ENCODE measurements at places on chromosomes 13 and 19.

GRCh38 chr19:34428549-34429285 is 536 bp downstream of the UBA2 start:
- DNase-seq, result peak; percentile 35

DNA sequence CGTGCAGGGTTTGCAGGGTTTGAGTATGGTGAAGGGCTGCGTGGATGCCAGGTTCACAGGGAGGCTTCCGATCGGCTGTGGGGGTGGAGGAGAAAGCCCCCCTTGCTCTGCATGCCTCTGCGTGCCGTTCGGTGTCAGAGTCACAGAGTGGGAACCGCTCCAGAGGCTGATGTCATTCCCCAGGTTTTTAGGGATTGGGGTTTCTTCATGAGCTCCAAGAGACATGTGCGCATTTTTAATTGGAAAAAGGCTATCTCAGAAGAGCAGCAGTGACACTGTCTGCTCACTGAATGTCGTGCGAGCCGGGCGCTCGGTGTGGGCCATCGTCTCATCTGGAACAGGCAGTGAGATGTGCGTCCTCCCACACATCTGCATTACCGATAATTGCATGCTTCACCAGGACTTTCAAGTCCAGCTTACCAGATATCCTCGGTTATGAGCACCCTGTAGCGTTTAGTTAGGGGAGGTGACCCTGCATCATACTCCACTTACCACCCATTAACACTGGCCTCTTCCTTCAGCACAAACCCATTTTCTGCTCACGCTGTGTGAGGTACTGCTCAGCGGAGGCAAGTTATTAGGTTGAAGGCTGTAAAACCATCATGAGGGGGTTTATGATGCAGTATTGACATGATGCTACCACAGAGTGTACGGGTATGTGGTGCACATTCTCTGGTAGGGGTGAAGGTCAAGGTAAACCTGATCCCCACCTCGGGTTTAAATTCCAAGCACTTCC is 1.7 kb downstream of the MCF2L start:
- DNase-seq, result peak; percentile 64

DNA sequence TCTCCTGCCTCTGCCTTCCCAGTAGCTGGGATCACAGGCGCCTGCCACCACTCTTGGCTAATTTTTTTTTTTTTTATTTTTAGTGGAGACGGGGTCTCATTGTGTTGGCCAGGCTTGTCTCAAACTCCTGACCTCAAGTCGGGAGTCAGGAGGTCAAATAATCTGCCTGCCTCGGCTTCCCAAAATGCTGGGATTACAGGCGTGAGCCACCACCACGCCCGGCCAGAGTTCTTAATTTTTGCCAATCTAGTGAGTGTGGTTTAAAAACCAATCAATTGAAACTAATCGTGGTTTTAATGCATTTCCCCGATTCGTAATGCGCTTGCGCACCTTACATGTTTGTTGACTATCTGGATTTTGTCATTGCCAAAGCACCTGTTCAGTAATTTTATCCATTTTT is 37.0 kb downstream of the SKA3 start:
- no peak for DNase-seq

- DNase-seq, result no peak
Observed at GRCh38 chr19:10004617-10005016, 5.7 kb downstream of the COL5A3 start.

DNA sequence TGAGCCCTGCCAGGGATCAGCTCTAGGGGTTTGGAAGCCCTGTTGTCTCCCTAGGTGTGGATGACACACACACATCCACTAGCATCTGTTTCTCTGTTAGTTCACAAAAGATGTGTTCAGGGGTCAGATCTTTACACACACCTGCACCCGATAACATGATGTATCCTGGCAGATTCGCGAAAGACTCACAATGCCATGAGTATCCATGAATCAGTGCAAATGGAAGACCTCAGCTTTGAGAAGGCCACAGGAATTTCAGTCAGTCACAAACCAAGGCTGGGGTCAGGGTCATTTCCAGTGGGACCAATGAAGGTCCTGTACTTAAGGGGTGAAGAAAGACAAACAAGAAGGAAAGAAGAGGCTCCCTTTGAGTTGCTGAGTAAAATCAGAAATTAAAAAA is 898.2 kb downstream of the UQCRFS1 start:
- DNase-seq, result no peak

GRCh38 chr13:40070357-40070756 is 414.9 kb downstream of the COG6 start:
- DNase-seq, result no peak

GRCh38 chr19:10876459-10877240 is 5.3 kb downstream of the CARM1 start:
- DNase-seq, result peak; percentile 84

DNA sequence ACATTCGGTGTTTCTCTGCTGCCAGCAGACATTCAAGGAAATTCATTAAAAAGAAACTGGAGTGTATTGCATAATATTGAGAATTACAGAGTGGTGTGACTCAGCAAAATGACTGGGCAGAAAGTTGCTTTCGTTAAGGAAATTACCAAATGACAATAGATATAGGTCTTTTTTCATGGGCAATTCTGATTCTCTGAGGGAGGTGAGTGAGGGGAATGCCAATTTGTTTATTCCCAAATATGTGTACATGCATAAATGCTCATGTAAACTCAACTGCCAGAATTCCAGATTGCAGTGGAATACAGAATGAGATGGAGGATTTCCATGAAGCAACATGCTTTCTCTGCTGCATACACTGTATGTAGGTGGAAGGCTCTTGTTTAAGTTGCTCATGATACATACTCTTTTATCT is 1730.1 kb downstream of the SLITRK5 start:
- DNase-seq, result no peak

- DNase-seq, result no peak
Observed at GRCh38 chr13:113425941-113426590, 27.2 kb downstream of the ADPRHL1 start.

DNA sequence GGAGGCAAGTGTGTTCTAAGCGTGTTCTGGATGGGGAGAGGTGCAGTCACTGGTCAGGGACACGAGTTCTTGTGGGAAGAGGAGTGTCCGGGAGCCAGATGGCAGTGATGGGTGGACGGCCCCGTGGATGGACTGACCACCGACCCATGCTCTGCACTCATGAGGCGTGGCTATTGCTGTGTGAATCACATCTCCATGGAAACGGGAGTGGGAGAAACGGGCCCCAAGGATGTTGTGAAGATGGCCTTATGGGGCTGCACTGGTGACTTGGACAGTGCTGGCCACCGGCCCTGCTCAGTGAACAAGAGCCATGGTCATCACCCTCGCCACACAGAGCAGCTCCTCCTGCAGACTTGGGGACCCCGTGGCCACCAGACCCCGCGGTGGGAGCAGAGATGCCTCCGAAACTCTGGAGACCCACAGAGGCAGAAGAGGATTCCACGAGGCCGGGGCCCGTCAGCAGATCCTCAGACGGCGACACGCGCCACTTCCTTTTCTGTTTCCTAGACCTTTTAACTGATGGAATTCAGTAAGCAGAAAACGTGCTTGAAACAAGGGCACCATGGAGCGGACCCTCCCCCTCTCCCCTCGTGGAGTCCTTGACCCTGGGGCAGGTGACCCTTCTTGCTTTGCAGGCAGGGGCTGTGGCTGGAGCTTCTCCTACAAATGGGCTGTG is 47.5 kb downstream of the GAS6 start:
- no peak for DNase-seq

GRCh38 chr13:37429976-37430375 is 168.6 kb downstream of the POSTN start:
- DNase-seq, result no peak

DNA sequence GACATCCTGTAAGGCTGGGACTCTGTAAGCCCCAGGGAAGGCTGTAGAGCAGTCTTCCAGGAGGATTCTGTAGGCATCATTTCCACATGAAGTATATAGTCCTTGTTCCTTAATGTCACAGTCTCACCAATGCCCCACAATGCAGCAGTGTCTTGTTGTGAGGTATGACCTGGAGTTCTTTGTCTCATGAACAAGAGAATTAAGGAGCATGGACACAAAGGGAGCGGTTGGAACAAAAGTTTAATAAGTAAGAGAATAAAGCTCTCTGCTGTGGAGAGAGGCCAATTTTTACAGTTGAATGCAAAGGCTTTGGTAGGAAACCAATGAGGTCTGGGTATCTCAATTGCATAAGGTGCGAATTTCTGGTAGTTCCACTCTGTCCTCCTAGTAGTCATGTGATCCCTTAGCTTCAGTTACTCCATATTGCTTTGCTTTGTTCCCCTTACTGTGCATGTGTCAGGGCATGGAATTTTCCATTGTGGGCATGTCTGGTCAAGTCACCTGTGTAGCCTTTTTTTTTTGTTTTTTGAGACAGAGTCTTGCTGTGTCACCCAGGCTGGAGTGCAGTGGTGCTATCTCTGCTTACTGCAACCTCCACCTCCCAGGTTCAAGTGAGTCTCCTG is 124.3 kb upstream of the TMTC4 start:
- DNase-seq, result no peak

GRCh38 chr13:112759827-112760226 is 70.0 kb downstream of the ATP11A start:
- DNase-seq, result peak; percentile 58

- DNase-seq, result no peak
Observed at GRCh38 chr19:4829001-4829712, 2.4 kb downstream of the TICAM1 start.

- peak; percentile 78 for DNase-seq
Observed at GRCh38 chr13:23673354-23673753, 103.1 kb downstream of the TNFRSF19 start.

DNA sequence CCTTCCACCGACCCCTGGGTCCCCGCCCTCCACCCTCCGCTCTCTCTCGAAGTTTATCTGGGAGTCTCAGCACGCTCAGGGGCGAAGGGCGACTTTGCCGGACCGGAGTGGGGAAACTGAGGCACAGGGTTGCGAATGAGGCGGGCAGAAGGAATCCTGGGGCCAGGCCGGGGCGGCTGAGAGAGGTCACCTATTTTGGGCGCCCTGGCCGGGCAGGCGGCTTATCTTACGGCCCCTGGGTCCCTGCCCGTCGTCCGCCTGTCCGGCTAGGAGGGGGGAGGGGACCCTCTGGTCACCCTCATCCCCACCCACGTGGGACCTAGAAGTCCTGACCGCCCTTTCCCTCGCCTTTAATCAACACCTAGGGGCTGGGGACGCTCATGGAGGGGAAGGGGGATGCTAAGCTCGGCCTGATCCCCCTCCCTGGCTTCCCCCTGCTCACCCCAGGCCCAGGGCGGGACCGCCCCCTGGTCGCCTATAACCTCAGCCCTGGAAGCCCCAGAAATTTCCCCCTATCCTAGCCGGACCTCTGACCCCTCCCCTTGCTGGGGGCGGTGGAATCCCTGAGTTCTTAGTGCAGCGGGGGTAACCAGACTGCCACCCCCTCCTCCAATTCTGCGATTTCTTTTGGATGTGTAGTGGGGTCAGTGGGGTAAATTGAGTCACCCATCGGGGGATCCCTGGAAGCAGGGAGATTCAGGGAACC is 556 bp downstream of the TRIP10 start:
- DNase-seq, result peak; percentile 31

- peak; percentile 25 for DNase-seq
Observed at GRCh38 chr19:2970201-2970835, 7.0 kb upstream of the TLE6 start.

DNA sequence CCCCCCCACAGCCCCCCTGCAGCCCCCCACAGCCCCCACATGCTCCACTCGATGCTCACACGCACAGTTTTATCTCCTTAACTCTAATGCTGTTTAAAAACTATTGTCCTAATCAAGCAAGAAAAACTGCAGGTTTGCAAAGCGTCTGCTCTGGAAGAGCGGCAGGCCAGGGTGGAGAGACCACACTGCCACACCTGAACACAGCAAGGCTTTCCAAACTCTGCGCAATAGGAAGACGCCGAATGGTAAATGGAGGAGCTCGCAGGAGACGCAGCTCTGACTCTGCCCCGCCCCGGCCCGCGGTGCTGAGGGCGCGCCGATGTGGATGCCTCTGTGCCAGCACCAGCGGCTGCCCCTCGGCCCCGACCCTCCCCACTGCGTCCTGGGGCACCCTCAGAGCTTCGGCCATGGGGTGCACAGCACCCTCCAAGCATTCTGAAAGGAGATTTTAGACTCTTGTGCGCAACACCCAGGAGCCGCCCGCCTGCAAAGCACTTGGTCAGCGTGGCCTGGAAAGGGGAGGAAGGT is 32.4 kb downstream of the RASA3 start:
- DNase-seq, result peak; percentile 76

- DNase-seq, result no peak
Observed at GRCh38 chr19:42067315-42067888, 2.6 kb downstream of the GRIK5 start.

DNA sequence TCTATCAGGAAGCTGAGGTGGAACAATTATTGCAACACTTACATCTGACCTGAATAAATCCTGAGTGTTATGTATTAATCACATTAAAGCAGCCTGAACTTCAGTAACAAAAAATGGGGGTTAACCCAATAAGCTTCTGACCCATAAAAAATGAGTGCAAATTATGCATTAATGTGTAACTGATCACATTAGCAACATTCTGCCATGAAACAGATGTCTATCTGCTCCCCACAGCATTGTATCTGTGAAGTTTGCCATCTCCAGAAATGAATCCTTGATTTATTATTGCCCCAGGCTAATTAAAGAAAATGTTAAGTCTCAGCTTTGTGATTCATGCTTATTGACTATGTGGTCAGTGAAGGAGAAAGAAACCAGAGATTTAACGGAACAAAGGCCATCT is 304.9 kb downstream of the PCDH20 start:
- DNase-seq, result no peak

GRCh38 chr19:10152100-10152499 is 32.4 kb upstream of the EIF3G start:
- no peak for DNase-seq

- no peak for DNase-seq
Observed at GRCh38 chr13:30004204-30004603, 153.8 kb upstream of the UBL3 start.

DNA sequence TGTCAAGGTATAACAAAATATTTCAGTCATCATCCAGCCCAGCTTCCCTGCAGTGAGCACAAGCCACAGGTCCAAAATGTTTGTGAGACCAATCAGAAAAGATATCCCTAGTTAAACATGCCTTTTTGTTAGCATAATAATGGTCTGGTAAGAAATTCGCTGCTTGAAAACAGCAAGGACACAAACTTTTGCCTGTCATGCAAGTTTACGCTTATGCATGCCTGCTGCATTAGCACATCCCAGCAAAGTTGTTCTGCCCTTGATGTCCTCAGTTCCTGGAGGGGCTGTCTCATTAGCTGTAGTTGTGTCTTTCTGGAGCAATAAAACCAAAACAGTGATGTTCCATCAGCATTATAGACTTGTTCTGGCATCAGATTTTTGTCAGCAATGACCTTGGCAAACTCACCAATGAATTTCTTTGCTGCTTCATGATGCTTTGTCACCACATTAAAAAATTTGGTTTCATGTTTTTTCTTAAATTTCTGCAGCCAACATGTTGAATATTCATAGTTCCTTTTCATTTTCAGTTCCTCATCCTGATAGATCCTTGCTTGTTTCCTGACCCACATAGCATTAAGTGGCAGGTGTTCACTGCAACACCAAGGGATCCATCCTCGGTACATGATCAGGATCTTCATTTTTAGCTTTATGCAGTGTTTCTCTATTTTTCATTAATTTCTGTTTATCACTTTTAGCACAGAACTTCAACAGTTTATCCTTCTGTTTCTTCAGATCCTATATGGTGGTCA is 72.0 kb upstream of the GPR183 start:
- DNase-seq, result no peak

Measured in tongue (tissue), 3 donors.